ENCODE measurements at places on chromosomes 11 and 22.

GRCh38 chr11:28619846-28620540 is 511.8 kb downstream of the METTL15 start:
- DNase-seq: no peak

DNA sequence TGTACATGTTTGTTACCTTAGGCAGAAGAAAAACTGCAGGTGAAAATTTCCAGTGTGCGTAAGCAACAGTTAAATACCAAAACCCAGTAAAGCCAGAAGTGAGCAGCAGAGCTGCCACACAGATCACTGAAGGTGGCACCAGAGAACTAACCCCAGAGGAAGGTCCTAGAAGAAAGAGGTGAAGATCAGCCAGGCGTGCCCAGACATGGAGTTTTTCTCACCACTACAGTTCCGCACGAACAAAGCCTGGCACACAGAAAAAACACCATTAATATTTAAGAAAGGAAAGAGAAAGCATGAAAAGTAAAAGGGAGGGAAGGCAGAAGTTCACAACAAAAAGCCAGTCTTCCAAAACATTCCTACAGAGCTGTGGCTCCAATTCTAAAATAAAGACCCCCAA is 60.7 kb downstream of the STK33 start:
- DNase-seq: no peak

- DNase-seq: no peak
Measured at GRCh38 chr11:34603129-34604001, 17.5 kb upstream of the EHF start.

GRCh38 chr22:32646476-32646875 is 155.0 kb upstream of the TIMP3 start:
- DNase-seq: no peak

DNA sequence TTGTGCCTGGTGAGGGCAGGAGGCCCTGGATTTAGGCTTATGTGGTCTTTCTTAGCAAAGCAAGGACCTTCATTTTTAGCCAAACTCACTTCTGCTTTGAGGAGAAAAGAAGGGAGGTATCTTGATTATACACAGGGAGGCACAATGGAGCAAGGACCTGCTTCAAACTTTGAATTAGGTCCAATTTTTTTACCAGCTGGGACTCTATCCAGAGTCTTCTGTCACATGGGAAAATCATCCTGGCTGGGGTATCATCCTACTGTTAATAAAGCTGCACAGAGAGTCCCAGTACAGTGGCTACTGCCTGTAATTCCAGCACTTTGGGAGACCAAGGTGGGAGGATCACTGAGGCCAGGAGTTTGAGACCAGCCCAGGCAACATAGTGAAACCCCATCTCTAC is 87.8 kb downstream of the CWC15 start:
- DNase-seq: no peak

GRCh38 chr11:124878759-124879492 is 13.7 kb downstream of the ROBO3 start:
- no peak for DNase-seq

GRCh38 chr11:37264783-37265182 is 666.7 kb upstream of the RAG2 start:
- DNase-seq: no peak

- DNase-seq: peak; percentile 88
Measured at GRCh38 chr11:27201454-27202302, 161.1 kb downstream of the BBOX1 start.

DNA sequence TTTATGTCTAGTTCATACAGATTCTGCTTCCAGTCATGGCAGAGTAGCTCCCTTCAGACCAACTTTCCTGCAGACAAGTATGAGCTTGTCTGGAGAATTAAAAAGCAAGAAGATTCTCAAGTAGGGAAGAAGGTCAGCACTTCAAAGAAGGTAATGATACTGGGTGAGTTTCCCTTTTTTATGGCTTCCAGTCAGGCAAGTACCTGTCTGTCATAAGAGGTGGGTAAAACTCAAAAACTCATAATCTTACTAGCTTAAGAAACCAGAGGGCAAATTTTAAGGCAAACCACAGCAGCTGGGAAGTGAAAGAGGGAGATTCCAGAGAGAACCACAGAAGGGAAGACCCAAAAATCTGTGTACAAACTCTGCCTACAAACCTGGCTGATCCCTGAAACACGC is 54.2 kb downstream of the DENND5A start:
- no peak for DNase-seq

- DNase-seq: no peak
Measured at GRCh38 chr11:15525582-15525981, 410.9 kb downstream of the INSC start.

- no peak for DNase-seq
Measured at GRCh38 chr11:1751999-1752906, 1.9 kb upstream of the IFITM10 start.

DNA sequence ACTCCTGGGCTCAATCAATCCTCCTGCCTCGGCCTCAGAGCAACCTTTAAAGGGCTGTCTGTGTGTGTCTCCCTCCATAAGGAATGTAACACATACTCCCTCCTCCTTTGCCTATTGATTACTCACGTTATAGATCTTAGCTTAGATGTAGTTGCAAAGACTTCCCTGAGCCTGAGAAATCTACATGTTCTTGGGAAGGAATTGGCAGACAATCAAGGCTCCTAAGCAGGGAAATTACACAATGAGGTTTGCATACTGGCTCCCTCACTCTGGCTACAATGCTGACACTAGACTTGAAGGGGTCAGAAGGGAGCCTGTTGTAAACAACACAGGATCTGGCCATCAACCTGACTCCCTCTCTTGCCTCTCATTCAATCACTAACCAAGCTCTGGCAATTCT is 5.2 kb upstream of the OLFML1 start:
- DNase-seq: no peak

DNA sequence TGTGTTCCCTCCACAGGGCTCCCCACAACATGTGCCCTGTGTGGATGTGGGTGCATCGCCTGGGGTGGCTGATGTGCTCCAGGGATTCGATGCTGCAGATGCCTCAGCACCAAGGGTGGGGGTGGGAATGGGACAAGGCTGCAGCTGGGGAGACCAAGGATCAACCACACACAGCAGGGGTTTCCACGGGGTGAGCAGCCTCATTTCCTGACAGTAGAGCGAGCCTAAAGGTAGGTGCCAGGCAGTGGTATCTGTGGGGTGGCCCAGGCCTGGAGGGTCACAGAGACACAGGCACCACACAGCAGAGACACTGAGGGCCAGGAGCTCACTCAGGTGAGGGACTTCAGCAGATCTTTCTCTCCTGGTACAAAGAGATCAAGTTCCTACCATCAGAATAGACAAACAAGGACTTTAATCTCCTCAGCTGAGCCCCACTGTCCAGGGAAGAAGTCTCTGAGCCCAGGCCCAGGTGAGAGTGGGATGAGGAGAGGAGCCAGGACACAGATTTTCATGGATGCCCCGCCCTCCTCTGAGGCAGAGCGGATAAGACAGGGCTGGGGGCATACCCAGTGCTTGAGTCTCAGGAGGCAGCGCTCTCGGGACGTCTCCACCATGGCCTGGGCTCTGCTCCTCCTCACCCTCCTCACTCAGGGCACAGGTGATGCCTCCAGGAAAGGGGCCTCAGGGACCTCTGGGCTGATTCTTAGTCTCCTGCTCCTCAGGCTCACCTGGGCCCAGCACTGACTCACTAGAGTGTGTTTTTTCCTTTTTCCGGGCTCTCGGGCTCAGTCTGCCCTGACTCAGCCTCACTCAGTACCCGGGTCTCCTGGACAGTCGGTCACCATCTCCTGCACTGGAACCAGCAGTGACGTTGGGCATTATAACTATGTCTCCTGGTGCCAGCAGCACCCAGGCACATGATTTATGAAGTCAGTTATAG is 19.7 kb downstream of the GGTLC2 start:
- DNase-seq: no peak

- no peak for DNase-seq
Measured at GRCh38 chr22:16810188-16810802, 14.9 kb downstream of the XKR3 start.

- DNase-seq: no peak
Measured at GRCh38 chr22:37309211-37310074, 27.1 kb downstream of the CYTH4 start.

DNA sequence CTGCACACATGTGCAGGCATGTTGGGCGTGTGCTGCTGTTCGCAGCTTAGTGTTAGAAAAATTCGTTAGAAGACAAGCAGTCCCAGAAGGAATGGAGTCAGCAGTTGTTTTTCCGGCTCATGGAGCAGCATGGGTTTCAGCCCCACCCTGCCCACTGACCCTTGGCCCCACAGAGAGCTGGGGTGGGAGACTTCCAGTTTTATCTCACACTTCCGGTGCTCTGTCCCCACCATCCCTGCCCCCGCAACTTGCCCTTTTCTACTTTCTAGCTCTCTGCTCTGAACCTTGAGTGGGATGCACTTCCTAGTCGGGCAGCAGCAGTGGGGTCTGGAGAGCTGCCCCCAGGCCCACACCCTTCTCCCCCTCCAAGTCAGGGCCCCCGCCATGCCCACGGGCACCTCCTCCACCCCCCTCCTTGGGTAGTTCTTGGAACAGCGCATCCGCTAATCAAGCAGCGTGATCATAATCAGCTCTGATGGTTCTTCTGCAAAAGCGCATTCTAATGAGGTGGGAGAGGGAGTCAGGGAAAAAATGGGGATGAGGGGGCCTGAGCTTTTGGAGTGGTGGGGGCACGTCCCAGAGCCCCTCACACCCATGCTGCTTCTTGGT is 184.4 kb downstream of the CEP164 start:
- DNase-seq: no peak

GRCh38 chr11:34528072-34528471 is 14.5 kb upstream of the ELF5 start:
- DNase-seq: no peak

- DNase-seq: no peak
Measured at GRCh38 chr22:45903355-45904135, 73.4 kb downstream of the WNT7B start.

DNA sequence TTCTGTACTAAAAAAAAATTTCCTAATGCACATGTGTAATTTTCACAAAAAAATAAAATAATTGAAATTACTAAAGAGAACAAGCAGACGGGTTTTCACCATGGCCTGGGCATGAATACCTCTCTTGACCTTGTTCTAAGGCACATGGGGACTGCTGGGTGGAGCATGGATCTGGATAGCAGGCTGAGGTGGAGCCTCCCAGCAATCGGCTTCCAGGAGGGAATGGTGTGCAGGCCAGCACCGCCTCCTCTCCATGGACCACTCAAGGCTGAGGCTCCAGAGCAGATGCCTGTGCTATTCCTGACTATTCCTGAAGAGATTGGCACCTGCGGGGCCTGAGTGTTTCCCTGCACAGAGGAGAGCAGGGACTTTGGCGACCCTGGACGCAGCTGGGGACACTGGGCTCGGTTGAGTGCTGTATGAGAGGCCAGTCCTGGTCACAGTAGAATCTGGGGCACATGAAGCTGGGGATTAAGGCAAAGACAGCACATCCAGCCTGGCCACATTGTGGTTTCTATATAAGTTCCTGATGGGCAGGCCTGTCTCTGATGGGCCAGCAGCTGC is 963.6 kb downstream of the BRD1 start:
- no peak for DNase-seq

DNA sequence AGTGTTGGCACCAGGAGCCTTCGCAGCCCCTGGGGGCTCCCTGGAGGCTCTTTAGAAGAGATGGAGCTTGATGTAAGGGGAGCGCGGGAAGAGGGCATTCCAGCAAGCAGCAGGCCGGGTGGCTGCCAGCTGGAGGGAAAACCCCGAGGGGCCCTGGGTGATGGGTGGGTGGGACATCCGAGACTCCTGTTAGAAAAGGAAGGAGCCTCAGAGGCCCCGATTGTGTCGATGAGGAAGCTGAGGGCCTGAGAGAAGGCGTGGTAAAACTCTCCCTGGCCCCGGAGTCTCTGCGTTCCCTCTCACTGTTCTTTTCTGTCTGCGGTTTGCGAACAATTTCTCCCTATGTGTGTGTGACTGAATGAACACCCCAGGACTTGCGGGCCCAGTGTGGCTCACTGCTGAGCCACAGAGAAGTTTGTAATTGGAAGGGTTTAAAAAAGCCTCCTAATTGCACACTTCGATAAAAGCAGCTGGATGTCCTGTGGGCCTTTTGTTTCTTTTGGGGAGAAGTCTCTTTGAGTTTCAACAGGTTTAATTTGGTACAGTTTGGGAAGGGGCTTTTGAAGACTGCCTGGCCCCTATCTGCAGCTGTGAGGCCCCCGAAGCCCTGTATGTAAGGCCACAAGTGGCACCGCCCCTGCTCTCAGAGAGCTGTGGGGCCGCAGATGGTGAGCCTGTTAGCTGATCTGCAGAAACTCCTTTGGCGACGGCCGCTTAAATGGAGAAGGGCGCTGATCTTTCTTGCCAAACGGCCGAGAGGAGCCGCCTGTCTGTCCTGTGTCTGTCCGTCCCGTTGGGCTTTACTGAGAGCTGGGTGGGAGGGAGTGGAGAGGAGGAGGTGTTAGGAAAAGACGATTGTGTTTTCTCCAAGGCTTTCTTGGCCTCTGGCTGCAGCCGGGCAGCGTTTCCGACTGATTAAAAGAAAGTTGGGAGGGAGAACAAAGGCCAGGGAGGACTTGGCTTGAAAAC is 2.0 kb downstream of the FBLN1 start:
- no peak for DNase-seq

DNA sequence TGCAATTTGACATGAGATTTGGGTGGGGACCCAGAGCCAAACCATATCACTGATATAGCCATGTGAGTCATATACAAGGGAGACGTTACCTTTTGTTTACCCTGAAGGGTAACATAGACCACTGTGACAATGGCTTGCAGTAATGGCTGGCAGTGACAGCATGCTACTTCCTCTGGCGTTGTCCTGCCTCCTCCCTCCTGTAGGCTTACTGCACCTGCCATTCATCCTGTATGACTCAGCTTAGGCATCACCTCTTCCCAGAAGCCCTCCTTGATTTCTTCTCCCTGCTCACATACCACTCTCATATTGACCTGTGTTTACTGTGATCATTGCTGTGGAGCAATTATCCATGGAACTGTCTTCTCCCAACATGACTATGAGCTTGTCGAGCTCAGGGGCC is 12.0 kb upstream of the PVALB start:
- no peak for DNase-seq

DNA sequence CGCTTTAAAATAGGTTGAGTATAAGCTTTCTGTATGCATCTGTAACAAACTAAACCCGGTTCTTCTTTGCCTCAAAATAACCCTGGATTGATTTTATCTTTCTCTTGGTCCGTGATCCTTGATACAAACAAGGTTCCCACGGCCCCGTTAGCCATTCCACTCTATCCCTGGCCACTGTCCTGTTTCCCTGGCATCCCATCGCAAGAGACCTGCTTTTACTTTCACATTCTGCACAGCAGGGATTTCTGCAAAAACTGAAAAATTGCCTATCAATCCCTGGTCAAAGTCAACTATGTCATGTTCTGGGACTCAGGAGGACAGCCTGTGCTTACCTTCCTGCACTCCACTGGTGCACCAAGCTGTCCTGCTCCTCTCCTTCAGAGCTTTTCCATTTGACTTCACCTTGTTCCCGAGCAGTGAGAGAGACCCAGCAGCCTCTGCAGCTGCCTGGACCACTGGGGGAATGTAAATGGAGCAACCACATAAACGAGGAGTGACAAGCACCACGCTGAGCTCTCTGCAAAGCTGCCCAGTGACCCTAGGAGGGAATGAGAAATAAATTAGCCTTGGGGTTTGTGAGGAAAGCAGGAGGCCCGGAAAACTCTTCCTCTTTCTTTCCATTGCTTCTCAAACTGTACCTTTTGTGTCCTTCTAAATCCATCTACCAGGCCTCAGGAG is 175.9 kb downstream of the NTM start:
- no peak for DNase-seq

- no peak for DNase-seq
Measured at GRCh38 chr22:22681221-22681739, 36.9 kb downstream of the GGTLC2 start.

- no peak for DNase-seq
Measured at GRCh38 chr11:46242952-46243795, 34.3 kb upstream of the CREB3L1 start.

- DNase-seq: no peak
Measured at GRCh38 chr11:11532574-11532973, 89.2 kb downstream of the GALNT18 start.

- no peak for DNase-seq
Measured at GRCh38 chr11:101914341-101914737, 471 bp upstream of the CEP126 start.

All from NCI-H510A (cell line).